Daoy (cell line): ENCODE measurements at places on chromosomes 13 and 19. TPM values are rescaled to one million over a fixed set of nuclear protein-coding genes. Genes with fewer than 3 reads are reported as not detected.

Gene IFI30
- 17.8 and 20.2 TPM in 2 replicates for total RNA-seq

Gene PROZ
- not detected in 2 replicates for total RNA-seq

Gene CDADC1
- 0.80 and 30.1 TPM in 2 replicates for total RNA-seq

Gene ZNF649
- total RNA-seq = 9.0 and 14.5 TPM in 2 replicates

Gene TSHZ3
- 1.8 and 2.9 TPM in 2 replicates for total RNA-seq

Gene ACER1
- not detected in 2 replicates for total RNA-seq

Gene S1PR5
- total RNA-seq = 0.24 and 2.2 TPM in 2 replicates

Gene THSD8
- total RNA-seq = not detected in 2 replicates

Gene ZNF665
- total RNA-seq = 3.4 and 3.7 TPM in 2 replicates

Gene ZNF20
- total RNA-seq = 2.6 and 3.3 TPM in 2 replicates

Gene ZNF418
- 2.5 and 6.2 TPM in 2 replicates for total RNA-seq

Gene SKA3
- total RNA-seq = 31.6 and 35.0 TPM in 2 replicates

Gene RUBCNL
- not detected in 2 replicates for total RNA-seq

Gene CFAP97D2
- not detected in 2 replicates for total RNA-seq

Gene DCT
- total RNA-seq = 0.29 TPM in 1 of 2 replicates, not detected in the other

Gene PRR36
- total RNA-seq = not detected in 2 replicates

Gene GTF2F1
- 57.5 and 82.3 TPM in 2 replicates for total RNA-seq

Gene PRODH2
- not detected in 2 replicates for total RNA-seq

Gene GJB2
- 0.77 and 5.3 TPM in 2 replicates for total RNA-seq

Gene CYSLTR2
- total RNA-seq = not detected in 2 replicates

Gene OLFM4
- not detected in 2 replicates for total RNA-seq

Gene BAX
- 43.7 and 54.2 TPM in 2 replicates for total RNA-seq

Gene CGB8
- total RNA-seq = 27.8 and 31.4 TPM in 2 replicates
